ENCODE measurements at places on chromosomes 5 and 9.
A peak's percentile ranks its signal among the peaks of the same experiment; 100 is the strongest.

GRCh38 chr9:38423973-38424843 lies at the start of gene IGFBPL1:
TSS of gene IGFBPL1 (minus strand) at chr9:38424454. CDS start at chr9:38424424, 30 bp downstream.
- no peak for DNase-seq

DNA sequence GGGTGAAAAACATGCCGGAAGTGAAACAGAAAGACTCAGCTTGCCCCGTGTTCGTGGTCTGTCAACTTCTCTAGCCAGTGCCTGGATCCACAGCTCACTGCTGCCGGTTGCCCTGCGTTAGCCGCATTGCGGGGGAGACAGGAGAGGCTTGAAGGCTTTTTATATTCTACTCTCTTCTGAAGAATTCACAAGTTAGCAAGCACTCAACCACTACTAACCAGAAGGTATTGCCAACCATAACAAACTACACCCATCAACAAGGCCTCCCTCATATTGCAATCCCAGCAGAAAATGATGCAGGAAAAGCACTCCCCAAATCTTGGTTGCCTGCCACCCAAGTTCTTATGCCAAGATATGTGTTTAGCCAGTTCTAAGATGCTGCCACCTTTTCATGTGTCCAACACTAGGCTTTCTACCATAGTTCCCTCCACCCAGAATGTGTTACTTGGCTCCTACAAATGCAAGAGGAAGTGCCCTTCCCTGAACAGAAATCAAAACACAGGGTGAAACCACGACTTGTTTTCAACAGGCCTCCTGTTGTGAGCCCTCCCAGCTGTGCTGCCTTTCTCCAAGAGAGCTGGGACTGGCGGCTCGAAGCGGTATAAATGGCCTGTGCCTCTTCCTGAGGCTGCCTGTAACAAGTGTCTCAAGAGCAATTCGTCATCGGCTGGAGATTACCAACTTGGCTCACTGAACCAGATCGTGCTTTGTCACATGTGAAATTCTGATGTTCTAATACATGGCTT lies 129.0 kb downstream of the SNX18 start:
- no peak for DNase-seq

DNA sequence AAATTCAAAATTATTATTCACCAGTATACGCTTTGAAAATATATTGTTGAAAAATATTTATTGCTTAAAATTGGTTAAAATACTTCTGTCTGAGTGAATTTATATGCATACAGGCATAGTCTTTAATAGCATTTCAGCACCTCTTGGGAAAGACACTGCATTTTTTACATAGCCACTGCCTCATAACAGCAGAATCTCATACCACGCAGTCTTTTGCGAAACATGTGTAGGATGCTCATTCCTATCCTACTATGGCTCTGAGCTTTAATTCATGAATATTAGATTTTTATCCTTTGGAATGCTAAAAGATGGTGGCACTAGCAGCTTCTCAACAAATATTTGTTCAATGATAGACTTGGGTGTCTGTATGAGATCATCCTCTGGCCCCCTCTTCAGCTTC lies 94.0 kb upstream of the SH3GL2 start:
- no peak for DNase-seq

DNA sequence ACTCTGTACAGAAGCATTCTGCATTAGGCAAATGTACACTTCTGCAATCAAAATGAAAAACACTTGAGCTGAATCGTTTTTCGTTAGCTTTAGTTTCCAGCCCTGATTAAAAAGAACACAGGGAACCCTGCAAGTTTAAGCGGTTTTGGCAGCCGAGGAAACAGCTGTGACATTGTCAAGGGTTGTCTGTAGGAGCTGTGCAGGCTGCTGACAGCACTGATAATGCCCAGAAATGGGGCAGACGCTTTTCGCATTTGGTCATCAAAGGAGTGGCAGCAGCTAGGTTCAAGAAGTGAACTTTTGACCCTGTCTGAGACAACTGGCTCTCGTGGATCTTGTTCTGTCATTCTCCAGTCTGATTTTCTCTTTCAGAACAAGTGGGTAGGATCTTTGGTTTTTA lies 165.6 kb upstream of the CCDC152 start:
- DNase-seq: no peak

- DNase-seq: no peak
Observed at GRCh38 chr5:6251565-6252102, 126.7 kb downstream of the MED10 start.

- DNase-seq: peak; percentile 25
Observed at GRCh38 chr5:80408484-80409366, 861 bp downstream of the ZFYVE16 start.

DNA sequence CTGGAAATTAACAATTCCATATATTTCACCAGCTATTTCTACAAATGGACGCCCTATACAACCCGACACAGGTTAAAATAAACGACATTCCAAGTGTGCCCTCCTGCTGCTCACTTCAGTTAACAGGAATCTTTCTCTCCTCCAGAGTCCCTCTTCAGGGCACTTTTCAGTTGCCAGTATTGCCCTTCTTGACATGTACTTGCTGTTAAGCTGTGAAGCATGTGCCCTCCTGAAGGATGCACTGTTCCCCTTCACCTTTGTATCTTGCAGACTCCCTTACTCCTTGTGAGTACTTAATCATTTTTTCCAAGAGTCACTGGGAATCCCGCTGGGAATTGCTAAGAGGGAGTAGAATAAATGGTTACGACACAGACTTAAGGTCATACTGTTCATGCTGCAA lies 364.1 kb downstream of the CTNND2 start:
- no peak for DNase-seq

DNA sequence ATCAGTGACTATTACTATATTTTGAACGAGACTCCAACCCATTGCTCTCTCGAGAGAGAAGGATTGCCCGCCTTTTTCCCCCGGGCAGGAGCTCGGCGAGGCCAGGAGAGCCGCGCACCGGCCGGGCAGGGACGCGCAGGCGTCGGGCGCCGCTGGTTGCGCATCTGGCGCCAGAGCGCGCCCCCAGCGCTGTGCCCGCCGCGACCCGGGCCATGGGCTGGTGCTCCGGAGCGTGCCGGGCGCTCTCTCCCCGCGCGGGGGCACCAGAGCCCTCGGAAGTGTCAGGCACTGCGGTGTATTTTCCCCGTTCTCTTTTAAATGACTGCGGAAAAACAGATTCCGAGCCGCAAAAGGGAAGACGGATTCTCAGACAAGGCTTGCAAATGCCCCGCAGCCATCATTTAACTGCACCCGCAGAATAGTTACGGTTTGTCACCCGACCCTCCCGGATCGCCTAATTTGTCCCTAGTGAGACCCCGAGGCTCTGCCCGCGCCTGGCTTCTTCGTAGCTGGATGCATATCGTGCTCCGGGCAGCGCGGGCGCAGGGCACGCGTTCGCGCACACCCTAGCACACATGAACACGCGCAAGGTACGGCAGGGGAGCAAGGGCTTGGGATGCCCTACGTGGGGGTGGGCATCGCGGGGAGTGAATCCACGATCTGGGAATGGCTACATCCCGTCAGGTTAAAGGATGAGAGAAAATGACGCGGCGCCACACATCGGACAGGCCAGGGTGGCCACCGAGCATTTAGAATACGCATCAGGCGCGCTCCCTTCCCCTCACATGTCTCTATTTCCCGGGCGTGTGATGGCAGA lies 1.1 kb upstream of the NTRK2 start:
- no peak for DNase-seq

DNA sequence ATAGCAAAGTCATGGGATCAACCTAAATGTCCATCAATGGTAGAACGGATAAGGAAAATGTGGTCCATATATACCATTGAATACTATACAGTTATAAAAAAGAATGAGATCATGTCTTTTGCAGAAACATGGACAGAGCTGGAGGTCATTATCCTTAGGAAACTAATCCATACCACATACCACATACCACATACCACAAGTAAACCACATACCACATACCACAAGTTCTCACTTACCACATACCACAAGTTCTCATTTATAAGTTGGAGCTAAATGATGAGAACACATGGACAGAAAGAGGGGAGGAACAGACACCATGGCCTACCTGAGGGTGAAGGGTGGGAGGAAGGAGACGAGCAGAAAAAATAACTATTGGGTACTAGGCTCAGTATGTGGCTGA lies 154.6 kb upstream of the GHR start:
- DNase-seq: no peak

- no peak for DNase-seq
Observed at GRCh38 chr9:134283111-134283515, 43.1 kb upstream of the RXRA start.

All from NCI-H524 treated with DMSO at 0.1 percent for 48 hours (cell line).